ENCODE measurements at places on chromosomes 16 and 17.
A peak's percentile ranks its signal among the peaks of the same experiment; 100 is the strongest.

DNA sequence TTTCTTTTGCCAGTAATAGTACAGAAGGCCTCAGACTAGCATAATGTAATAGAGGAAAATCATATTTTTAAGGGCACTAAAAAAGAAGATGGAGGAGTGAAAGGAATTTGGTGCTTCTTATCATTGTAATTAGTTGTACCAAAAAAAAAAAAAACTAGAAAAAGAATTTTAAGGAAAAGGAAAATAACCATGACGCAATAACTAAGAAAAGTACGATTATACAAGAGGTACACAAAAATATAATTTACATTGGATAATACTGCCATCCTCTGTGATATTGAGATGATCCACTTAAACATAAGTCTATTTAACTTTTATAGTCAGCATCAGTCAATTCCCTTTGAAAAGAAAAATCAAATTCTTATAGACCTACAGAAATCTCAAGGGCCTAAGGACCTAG, 146.7 kb upstream of the IRX5 start:
- no peak for DNase-seq

- DNase-seq, result peak; percentile 91
These were observed 59.1 kb upstream of the CLEC18B start for GRCh38 chr16:74480150-74481029.

DNA sequence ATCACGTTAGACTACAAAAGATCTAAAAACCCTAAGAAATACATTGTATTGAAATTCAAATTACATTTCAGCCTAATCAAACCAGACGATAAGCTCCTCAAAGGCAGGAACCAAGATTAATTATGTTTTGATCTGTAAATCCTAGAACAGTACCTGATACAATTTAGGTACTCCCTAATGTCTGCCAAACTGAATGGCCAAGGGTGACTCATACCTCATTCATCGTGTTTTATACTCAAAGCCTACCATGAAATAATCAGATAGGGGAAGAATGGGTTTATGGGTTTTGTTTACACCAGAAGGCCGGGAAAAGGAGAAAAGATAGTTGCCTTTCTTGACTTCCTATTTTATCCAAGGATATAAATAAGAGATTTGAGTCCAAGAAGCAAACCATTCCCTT, 19.3 kb downstream of the MMD start:
- no peak for DNase-seq

GRCh38 chr16:57413733-57414132, 9.2 kb downstream of the CCL17 start:
- no peak for DNase-seq

DNA sequence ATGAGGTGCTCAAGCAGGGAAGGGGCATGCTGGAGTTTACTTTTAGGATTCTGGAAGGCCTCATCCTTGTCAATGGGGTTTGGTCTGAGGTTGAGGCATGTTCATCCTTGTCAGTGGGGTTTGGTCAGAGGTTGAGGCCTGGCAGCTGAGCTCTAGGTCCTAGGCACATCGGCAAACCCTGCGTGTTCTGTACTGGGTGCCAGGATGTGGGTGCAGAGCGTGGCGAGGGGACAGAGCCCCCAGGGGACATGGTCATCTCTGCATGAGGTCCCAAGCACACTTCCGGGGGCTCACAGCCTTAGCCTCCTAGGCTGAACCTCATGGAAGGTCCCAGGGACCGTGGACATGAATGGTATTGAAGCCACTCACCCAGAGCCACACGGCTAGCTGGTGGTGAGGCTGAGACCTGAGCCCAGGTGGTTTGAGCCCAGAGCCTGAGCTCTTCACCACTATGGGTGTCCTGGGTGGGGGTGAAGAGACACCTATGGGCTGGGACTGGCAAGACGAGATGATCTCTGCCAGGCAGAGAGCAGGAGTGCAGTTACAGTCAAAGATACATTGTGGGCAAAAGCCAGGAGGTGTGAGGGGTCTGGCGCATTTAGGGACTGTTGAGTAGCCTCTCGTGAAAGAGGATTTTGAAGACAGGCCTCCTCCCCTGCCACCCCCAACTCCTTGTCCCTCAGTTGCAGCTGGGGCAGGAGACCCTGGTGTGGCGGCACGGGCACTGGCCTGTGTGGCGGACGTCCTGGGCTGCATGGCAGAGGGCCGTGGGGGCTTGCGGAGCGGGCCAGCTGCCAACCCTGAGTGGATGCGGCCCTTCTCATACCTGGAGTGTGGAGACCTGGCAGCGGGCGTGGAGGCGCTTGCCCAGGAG, 19.3 kb downstream of the FCSK start:
- no peak for DNase-seq

- no peak for DNase-seq
These were observed 45.8 kb upstream of the CDRT4 start for GRCh38 chr17:15513058-15513791.
